NCI-H187 (cell line): ENCODE measurements at places on chromosomes 5 and 9.
A peak's percentile ranks its signal among the peaks of the same experiment; 100 is the strongest.

DNA sequence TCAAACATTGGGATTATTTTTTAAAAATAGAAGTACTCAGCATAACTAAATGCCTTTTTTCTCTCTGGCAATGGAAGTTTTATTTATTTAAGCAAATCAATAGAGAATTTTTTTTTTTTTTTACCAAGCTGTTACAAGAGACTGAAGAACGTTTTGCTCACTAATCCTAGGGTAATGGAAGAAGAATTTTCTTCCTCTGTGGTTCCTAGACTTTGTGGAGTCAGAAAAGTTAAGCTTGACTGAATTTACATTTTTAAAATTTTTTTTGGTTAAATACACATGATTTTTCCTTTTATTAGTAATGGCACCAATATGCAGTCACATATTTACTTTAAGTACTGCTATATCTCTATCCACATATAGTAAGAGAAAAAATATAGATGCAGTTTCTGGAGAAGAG is 189.8 kb downstream of the PCSK1 start:
- no peak for DNase-seq

- no peak for DNase-seq
Measured at GRCh38 chr9:18405240-18405639, 68.7 kb upstream of the ADAMTSL1 start.

DNA sequence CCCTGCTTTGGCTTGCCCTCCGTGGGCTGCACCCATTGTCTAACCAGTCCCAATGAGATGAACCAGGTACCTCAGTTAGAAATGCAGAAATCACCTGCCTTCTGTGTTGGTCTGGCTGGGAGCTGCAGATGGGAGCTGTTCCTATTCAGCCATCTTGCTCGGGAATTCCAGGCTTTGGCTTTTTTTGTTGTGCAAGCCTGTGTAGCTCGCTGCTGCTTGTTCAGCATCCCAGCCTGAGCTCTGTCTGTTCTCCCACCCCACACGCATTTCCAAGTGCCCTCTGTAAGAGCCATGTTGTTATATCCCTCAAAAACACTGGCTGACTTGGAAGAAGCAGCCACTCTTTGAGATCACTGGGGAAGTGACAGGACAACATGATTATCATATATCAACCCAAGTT is 101.6 kb upstream of the DPYSL3 start:
- DNase-seq: no peak

DNA sequence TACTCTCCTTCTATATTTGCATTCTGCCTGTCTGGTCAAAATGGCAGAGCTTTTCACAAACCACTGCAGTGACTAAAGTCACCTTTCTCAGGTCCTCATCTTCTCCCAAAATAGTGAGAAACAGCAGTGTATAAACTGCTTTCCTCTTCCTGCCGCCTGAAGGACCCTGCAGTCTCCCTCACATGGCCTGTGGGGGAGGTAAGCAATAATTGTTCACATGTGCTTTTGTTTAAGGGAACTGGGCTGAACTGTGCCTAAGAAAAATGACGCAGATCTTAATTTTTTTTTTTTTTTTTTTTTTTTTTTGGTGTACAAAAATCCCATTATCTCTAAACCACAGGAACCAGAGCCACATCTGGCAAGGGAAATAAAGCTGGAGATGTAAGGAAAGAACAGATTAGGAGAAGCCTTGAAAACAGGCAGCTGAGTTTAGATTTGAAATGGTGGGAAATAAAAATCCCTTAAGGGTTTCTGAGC is 131.7 kb upstream of the VLDLR start:
- no peak for DNase-seq

DNA sequence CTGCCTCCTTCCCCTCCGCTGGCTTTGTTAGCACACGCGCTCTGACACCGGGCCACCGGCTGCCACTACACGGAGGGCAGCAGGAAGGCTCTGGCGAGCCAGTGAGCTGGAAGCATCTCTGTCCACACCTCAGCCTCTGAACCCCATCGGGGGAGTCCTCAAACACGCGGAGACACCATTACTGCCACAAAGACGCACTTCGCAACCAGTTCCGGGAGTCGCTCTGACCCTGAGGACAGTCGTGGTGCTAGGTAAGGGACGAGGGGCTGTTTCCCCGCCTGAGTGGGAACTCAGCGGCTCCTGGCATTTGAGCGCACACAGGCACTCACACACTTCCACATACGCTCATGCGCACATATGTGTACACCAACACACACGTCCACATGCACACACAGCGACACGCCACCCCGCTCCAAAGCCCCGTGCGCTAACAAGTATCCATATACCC is 160.0 kb downstream of the C9orf152 start:
- no peak for DNase-seq

GRCh38 chr9:33120620-33121019 is 44.1 kb upstream of the SMU1 start:
- DNase-seq: no peak

DNA sequence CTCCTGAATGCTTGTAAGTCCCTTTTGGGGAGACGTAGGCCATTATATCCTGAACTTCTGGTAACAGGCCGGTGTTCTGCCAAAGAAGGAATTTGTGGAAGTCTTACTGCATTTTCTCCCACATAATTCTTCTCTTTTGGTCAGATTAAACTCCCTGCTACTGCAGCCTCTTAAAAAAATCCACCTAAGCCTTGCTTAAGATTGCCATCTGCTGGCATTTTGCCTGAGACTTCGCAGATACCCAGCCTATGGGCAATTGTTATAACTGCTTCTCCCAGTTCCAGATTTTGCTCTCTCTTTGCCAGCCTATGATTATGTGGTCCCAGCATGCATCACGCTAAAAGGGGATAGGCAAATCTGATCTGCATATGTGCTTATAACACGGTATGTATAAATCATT is 391.6 kb upstream of the CHD1 start:
- no peak for DNase-seq

DNA sequence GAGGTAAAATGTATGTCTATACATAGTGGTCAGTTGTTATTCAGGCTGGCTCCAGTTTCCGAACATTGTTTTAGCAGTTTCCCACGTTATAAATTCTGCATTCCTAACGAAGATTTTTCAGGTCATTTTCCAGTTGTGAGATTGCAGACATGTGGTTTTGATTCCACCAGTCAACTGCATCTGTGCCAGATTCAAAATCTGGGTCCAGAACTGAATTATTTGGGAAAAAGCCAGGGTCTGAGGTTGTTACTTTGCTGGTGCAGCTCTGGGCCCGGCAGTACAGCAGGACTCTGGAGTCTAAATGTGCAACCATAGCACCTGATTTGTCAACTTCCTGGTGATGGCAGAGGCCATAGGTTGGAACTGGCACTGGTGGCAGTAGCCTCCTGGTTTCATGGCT is 105.7 kb upstream of the MEGF10 start:
- no peak for DNase-seq

DNA sequence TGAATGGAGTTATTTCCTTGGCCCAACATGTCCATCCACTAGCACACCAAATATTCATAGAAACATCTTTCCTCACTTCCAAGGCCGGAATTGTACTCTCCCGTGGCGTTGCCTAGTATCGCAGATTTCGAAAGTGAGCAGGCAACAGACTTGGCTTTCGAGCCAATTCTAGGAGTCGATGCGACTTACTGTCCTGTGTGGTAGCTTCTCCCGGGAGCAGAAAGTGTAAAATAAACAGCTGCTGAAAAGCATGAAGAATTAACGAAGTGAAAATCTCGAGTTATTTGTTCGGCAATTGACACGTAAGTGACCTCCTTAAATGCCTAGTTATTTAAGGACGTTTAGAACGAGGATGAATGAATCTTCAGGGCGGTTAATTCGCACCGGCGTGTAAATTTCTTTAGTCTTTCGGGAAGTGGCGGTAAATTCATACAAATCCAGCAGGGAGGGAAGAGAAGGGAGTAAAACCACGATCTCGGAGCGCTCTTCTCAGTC is 449 bp upstream of the PCSK5 start:
- no peak for DNase-seq

GRCh38 chr9:95226921-95227320 is 90.6 kb downstream of the FANCC start:
- DNase-seq: no peak

DNA sequence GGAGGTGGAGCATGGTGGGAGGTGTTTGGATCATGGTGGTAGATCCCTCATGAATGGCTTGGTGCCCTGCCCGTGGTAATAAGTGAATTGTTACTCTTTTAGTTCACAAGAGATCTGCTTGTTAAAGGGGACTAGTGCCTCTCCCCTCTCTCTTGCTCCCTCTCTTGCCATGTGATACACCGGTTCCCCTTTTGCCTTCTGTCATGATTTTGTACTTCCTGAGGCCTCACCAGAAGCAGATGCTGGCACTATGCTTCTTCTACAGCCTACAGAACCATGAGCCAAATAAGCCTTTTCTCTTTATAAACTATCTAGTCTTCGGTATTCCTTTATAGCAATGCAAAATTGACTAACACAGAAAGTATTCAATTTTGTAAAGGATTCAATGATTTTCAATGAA is 817.1 kb downstream of the TLR4 start:
- DNase-seq: no peak

- no peak for DNase-seq
Measured at GRCh38 chr9:101448680-101449070, 13.1 kb upstream of the ALDOB start.

GRCh38 chr5:17405976-17406375 is 92.1 kb upstream of the TAF11L2 start:
- no peak for DNase-seq

DNA sequence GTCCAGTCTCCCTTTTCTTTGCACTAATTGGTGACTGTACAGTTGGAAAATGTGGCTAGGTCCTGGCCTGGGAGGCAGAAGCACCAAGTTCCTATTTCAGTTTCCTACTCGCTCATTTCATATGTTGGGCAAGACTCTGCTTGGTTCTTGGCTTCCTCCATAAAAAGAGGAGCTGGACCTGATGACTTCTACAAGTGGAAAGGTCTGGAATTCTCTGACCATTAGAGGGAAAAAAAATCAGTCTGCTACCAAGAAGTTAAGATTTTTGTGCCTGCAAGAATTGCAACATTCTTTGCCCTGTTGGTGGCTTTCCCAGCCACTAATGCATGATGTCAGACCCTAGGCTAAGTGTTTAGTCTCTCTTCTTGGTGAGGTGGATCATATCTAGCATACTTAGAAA is 91.5 kb downstream of the WDR41 start:
- DNase-seq: no peak

GRCh38 chr5:177477701-177478477 is 4.5 kb upstream of the DBN1 start:
- DNase-seq: no peak

DNA sequence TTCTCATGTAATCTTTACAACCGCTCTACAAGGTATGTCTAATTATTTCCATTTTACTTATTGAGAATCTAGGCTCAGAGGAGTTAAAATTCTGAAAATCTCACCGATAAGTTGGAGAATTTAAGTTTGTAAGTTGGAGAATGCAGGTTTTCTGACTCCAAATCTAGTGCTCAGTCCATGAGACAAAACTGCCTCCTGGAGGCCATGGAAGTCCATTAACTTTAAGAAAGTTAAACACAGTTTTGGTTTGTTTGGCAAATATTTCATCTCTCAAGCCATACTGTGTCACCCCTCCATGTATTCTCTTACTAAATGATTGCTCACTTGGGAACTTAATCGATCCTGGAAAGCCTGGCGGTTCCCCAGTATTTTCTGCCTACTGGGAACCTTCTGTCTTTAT is 52.6 kb downstream of the INIP start:
- DNase-seq: no peak

- no peak for DNase-seq
Measured at GRCh38 chr5:126055348-126055729, 367.9 kb upstream of the GRAMD2B start.

GRCh38 chr9:75483636-75484035 is 395.3 kb downstream of the OSTF1 start:
- no peak for DNase-seq

- DNase-seq: no peak
Measured at GRCh38 chr5:151612689-151613427, 21.7 kb upstream of the FAT2 start.

- DNase-seq: no peak
Measured at GRCh38 chr5:145385276-145385675, 449.9 kb downstream of the PRELID2 start.

- DNase-seq: peak; percentile 95
Measured at GRCh38 chr5:90529194-90529938, at the start of gene LYSMD3. Gene LYSMD3, minus strand, starts transcription at chr5:90529584. Its CDS starts 4,295 bp downstream, at chr5:90525289.

DNA sequence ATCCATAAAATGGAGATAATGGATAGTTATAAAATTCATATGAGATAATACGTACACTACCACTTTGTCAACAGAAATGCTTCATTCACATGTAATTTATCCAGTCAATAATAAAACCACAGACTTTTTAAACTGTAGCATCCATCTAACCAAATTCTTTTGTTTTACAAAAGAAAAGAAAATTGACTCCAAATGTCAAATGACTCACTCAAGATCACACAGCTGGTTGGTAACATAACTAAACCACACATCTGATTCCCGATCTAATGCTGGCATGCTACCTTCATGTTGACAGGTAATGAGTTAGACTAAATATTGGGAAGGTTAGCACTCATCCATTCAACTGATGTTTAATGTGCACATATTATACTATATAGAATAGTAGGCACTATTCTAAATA is 4.9 kb downstream of the FRMD3 start:
- DNase-seq: no peak

GRCh38 chr5:175335691-175336090 is 108.3 kb downstream of the DRD1 start:
- DNase-seq: no peak

DNA sequence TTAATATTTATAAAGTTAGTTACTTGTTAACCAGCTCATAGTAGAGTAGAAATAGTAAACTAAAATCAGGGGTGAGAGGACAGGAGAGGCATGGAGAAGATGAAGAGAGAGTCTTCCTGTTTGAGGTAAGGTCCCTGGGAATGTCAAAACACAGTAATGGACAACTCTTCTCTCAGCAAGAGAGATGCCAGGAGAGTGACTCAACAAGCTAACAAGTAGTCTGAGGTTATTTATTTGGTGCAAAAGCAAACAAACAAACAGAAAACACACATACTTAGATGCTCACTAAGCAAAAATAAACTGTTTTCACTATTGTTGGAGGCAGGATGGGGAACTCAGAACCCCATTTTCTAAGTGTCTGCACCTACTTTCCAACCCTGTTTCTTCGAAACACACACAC is 333.2 kb upstream of the RFX3 start:
- no peak for DNase-seq

- DNase-seq: no peak
Measured at GRCh38 chr9:136899196-136899595, 12.9 kb downstream of the TRAF2 start.

DNA sequence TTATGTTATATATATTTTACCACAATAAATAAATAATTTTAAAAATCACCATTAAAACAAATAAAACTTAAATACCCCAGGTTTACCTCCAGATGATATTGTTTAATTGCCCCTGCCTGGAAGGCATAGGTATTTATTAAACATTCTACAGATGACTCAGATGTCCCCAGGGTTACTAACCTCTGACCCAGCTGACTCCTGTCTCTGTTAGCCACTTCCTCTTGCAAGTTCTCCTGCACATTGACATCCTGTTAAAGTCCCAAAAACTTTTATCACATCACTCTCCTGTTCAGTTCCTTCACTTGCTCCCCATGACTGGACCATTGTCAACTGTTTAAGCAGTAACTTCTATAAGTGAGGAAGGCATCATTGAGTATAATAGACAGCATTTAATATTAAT is 37.0 kb upstream of the RAB3C start:
- DNase-seq: no peak
